ENCODE measurements at places on chromosomes 1 and 21.

DNA sequence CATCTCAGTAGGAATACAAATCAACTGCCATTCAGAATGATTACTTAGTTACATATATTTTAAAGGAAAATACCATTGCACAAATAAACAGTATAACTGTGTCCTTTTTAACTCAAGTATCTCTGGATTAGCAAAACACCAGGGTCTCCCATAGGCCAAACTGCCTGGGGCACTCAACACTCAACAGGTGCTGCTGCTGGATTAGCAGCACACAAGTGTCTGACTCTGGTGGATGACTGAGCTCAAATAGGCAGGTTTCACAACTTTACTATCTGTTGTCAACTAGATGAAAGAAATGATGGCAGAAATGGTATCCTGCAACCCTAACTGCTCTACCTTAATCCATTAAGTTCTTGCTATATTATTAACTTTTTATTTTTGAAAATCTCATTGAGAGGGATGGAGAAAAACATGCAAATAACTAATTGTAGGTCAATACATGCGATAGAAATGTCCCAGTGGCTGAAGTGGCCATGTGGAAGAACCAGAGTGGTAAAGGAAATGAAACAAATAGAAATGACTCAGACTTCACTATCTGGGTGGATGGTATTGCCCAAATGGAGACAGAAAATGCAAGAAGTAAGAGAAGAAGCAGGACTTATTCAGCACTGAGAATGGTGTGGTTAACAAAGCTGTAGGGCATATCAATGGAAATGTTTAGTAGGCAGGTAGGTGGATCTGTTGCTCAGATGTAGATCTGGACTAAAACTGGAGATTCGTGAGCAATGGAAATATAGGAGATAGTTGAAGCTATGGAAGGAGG, 90.8 kb upstream of the CCDC190 start:
- DNase-seq: no peak

DNA sequence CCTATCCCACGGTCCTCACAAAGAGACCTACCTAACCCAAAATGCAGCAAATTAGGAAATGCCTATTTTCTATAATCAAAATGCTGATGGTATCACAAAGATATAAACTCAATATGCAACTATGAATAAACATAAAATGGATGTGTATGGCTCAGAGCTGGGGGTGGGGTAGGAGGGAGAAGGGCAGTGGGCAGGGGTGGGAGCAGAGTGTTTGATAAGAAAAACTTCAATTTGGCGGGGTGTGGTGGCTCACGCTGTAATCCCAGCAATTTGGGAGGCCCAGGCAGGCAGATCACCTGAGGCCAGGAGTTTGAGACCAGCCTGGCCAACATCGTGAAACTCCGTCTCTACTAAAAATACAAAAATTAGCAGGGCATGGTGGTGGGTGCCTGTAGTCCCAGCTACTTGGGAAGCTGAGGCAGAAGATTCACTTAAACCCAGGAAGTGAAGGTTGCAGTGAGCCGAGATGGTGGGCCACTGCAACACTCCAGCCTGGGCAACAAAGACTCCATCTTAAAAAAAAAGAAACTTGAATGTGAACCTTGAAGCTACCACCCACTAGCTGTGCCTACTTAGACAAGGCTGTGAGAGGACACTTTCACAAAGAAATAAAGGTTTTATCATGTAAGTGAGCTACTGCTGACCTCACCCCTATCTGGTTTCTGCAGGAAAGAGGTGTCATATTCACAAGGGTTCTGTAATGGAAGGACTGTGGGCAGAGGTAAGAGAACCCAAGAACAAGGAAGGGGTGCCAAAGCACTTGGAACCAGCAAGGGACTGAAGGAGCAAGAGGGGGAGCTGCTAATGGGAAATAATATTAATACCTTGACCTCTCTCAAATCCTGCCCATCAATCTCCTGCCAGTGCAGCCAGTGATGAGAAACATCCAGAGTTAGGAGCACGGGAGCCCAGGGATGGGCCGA, 53.0 kb downstream of the HLCS start:
- DNase-seq: no peak

DNA sequence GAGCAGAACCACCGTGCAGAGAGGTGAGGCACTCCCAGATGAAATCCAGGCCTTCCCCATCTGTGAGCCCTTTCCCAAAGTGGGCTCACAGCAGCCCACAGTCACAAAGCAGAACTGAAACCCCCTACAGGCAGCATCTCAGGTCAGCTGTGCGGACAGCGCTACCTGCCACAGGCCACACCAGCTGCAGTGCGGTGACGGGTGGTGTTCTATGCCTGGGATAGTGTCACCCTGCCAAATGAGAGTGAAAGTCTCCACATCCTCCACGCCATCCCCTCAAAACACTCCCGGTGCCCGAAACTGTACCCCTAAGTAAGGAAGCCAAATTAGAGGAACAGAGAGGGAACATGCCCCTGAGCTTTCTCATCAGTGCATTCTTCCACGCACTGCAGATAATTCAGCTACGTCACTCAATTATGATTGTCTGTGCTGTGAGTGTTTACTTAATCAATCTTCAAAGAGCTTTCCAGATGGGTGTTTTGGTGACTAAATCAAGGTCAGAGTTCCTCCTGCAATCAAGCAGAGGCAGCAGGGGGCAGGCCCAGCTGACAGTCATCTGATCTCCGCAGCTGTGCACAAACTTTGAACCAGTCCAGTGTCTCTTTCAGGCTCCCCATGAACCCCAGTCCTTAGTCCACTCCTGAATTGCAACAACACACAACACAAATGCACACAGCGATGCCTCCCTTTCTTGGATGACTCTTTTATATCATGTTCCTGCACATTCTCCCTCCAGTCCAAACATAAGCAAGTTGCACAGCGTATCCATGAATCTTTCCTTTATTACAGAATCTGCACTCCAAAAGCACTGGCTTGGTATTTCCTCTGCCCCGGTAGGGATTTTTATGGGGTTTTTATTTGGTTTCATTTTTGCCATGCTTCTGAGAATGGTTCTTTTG, 150.0 kb downstream of the TOMM20 start:
- peak; percentile 77 for DNase-seq

- DNase-seq: no peak
Measured at GRCh38 chr1:202045705-202046104, 35.3 kb downstream of the ELF3 start.

DNA sequence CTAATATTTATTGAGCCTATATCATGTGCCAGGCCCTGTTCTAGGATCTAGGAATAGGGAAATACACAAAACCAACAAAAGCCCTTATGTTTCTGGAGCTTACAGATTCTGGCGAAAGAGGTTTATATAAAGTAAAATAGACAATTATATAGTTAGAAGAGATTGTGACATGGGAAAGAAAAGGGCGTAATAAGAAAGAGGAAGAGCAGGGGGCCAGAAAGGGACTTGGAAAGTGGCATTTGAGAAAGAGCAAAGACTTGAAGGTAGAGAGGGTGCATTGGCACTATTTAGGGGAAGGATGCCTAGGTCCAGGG, 322.5 kb upstream of the FAM78B start:
- no peak for DNase-seq

- DNase-seq: no peak
Measured at GRCh38 chr1:20400341-20401177, 85.5 kb downstream of the CAMK2N1 start.

DNA sequence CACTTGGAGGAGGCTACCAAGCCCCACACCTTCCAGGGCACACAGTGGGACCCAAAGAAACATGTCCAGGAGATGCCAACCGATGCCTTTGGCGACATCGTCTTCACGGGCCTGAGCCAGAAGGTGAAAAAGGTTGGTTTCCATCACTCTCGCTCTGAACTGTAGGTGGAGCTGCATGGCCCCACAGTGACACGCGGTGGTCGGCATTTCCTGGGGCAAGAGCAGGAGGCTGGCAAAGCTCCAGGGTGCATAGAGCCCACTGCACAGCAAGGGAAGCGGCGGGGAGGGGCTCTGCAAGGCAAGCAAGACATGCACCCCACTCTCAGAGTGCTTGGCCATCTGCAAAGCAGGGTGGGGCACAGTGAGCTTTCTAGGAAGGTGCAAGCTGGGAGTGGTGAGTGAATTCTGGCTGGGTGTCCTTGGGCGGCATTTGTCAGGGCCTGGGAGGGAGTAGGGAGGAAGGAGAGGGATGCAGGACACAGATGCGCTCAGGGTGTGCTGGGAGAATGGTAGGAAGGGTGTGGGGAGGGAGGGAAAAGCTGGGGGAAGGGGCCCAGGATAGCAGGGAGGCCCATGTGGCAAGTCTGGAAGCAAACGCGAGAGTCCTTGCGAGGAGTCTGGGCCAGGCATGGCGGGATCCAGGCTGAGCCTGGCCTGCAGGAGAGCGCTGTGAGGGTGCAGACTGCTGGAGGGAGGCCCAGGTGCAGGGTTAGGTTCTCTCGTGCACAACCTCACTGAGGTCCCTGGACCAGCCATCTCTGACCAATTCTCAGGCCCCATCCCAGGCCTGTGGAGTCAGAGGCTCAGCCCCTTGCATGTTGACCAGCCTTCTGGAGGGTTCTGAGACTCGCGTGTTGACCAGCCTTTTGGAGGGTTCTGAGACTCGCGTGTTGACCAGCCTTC, 11.0 kb downstream of the TRPM2 start:
- DNase-seq: no peak

DNA sequence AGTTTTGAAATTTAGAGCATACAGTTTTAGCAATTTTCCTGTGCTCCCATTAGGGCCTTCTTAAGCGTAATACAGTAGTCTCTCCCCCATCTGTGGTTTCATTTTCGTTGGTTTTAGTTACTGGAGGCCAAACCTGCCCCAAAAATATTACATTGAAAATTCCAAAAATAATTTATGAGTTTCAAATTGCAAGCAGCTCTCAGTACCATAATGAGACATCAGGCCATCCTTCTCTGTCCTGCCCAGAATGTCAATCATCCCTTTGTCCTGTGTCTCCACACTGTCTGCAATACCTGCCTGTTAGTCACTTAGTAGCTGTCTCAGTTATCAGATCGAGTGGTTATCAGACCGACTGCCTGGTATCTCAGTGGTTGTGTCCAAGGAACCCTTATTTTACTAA, 45.4 kb downstream of the ADSS2 start:
- no peak for DNase-seq

DNA sequence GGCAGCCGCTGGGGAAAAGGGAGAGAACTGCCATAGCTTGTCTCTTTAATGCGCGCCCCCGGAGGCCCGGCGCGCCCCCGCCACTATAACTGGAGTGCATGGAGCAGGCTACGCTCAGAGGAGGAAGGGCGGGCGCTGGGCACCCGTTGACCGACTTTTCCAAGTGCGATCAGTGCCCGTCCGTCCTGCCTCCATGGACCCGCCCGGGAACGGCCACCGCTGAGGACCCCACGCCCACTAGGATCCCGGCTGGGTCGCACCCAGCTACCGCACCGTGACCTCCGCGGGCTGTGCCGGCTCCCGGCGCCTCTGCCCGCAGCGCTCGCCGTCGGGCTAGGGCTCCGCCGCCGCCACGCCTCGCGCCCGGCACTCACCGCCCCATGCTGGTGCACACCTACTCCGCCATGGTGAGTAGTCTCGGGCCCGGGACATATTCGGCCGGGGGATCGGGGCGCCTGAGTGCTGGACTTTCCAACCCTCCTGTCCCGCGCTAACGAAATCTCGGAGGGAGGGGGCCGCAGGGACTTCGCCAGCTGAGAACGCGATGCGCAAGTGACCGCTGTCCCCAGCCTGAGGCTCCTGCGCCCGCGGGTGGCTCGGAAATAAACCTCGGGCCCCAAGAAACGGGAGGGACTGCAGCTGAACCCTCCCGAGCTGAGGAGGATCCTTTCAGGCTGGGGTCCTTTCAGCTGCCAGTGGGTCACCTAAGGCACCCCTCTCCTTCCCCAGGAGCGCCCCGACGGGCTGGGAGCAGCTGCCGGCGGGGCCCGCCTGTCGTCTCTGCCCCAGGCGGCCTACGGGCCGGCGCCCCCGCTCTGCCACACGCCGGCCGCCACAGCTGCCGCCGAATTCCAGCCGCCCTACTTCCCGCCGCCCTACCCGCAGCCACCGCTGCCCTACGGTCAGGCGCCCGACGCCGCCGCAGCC, at the start of gene TFAP2E:
Gene TFAP2E (plus strand): TSS at position 117 of the 927 bp plus-strand sequence. CDS start 264 bp downstream, at position 381.
- peak; percentile 51 for DNase-seq

- DNase-seq: no peak
Measured at GRCh38 chr1:66443793-66444192, 90.2 kb upstream of the SGIP1 start.

DNA sequence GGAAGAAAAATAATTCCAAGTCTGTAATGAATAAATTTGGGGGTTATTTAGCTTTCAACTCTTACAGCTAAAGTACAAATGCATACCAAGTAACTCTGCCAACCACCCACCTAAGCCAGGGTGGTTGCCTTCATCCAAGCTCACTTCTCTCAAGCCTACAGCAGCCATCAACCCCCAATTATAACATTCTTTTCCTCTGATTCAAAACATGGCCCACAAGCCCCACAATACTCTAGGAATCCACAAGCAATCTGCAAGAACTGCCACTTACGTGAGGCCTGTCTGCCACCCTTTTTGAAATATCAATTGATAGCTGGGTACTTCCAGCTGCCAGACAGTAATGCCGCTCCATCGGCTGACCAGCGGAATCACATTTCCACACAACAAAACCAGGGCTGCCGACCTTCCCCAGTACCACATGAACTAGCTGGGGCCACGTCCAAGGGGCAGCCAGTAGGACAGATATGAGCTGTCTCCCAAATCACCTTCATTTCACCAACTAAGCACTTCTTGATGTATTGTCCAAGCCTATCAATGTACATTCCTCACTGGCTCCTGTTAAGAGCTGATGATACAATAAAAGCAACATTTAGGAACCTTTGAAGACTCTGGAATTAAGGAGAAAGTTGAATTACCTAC, 3.2 kb downstream of the LBR start:
- no peak for DNase-seq

- DNase-seq: no peak
Measured at GRCh38 chr1:246629030-246629429, 62.8 kb downstream of the CNST start.

GRCh38 chr1:173937062-173937461, 19.9 kb upstream of the SERPINC1 start:
- no peak for DNase-seq

DNA sequence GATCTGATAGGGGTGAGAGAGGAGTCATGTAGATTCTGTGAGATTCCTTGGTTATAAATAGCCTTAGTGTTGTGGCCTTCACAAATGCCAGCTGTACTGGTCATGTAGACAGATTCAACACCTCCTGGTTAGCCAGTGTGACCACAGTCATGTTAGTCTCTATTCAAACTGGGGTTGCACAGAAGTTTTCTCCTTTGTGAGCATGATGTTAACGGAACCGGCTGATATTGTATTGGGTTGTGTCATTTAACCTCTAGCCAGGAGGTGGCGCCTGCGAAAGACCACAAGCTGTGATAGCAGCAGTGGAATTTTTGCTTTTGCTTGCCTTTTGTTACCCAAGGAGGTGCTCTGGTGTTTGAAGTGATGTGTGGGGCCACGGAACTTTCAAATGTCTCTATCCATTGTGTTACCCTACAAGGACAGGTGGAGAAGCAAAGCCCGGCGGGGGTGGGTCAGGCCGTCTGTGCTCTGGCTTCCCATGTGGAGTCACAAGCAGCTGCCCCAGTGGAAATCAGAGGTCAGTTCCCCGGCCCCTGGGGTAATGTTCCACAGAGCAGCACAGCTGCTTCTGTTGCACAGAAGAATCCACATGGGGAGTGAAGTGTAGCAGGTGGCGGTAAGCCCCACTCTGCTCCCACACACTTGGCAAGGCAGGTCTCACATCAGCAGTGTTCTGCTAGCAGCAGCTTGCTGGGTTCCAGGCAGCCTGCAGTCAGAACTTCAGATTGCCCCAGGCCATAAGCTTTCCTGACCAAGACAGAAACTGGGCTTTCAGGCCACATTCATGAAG, 112.6 kb downstream of the ADAMTS1 start:
- DNase-seq: peak; percentile 45

- DNase-seq: no peak
Measured at GRCh38 chr1:42932442-42932941, 26.2 kb downstream of the SLC2A1 start.

GRCh38 chr1:174068000-174068399, 45.8 kb upstream of the RC3H1 start:
- DNase-seq: peak; percentile 78
